ENCODE measurements at places on chromosomes 3 and 15.

- DNase-seq: no peak
Observed at GRCh38 chr15:90035840-90036230, 34.7 kb downstream of the ZNF710 start.

DNA sequence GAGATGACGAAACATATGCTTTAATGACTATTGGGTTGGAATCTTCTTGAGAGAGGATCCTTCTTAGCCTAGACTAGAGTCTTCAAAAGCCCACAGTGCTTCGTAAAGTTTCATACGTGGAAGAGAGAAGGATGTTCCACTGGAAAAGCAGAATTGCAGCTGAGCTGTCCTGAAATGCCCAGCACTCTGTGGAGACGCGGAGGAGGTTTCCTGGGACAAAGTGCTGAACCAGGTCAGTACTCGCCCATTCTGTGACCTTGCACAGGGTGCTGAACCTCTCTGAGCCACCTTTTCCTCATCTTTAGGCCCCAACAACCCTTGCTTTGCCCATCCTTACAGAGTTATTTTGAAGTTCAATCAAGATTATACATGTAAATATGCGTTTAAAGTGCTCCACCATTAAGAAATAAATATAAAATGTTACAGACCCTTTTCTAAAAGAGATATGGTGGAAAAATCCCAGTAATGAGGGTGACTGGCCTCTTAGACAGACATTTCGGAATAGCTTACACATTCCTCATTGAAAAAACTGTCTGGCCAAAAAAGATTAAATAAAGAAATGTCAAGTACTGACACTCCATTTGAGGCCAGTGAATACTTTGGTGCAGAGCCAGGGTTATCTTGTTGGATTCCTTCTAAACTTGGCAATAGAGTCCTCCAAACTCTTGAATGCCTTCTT, 4.2 kb upstream of the MAGEF1 start:
- no peak for DNase-seq

DNA sequence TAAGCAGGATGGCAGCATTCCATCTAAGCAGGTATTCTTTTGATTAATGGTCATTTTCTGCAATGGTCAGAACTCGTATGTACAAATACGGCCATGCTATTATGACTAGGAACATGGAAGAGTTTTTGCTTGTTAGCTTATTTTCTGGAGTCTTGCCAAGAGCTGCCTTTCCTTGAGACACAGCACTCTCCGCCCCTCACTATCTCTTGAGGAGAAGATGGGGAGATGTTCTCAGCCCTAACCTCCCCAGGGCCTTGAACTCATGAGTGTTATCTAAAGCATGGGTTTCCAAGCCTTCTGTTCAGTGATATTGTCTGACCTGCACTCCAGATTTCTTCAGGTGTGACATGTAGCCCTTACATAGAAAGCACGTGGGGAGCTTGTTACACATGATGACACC, 65.9 kb upstream of the ACTC1 start:
- no peak for DNase-seq

GRCh38 chr15:58604455-58604923, 145.0 kb downstream of the ADAM10 start:
- DNase-seq: peak; percentile 54

DNA sequence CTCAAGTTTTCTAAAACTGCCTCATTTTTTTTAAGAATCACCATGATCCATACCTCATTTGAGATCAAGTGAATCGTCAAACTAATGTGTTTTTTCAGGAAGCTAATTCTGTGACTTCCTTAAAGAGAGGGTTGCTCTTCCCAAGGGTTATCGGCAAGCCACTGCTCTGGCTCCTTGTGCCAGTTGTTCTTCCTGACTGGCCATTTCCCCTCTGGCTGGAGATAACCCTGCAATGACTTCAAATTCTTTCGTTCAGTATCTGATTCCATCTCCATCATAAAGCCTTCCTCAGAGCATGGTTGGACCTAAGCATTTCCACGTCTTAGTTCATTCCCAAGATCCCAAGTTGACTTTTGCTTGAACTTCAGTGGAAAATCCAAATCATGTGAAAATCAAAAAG, 167.1 kb downstream of the MECOM start:
- no peak for DNase-seq

DNA sequence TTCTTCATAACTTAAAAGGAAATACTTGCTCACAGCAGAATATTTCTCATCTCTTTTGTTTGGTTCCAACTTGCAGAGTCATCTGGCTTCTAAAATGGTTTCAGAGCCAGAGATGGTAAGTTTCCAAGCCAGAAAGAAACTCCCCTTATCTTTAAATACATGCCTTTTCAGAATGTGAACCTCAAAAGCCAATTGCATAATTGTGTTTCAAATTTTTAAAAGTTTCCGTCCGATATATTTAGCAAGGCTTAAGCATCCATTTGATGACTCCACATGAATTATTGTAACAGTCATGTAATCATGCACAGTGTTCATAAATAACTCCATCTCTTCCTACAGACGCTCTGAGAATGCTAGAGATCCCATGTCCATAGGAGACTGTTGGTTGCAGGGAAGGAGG, 40.6 kb upstream of the C3orf80 start:
- no peak for DNase-seq

- DNase-seq: no peak
Observed at GRCh38 chr3:66819993-66820501, 178.1 kb upstream of the KBTBD8 start.

GRCh38 chr3:188712248-188712924, 459.4 kb upstream of the TPRG1 start:
- DNase-seq: peak; percentile 4

DNA sequence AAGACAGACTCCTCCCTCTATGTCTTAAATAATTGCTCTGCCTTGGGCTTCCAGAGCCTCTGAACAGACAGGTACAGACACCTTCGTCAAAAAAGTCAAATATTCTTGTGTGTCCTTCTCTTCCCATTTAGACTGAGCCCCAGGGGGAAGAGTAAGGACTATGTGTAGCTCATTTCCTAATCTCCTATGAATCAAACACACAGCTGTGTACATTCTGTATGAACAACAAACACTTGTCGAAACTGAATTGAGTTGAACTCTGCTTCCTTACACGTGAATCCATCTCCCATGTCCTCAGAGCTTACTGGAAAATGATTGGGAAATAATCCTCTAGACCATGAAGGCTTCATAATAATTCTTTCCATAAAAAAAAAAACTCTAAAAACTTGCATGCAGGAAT, 80.8 kb downstream of the MOBP start:
- peak; percentile 75 for DNase-seq

GRCh38 chr3:129065720-129066073, 5.1 kb downstream of the GP9 start:
- DNase-seq: no peak

DNA sequence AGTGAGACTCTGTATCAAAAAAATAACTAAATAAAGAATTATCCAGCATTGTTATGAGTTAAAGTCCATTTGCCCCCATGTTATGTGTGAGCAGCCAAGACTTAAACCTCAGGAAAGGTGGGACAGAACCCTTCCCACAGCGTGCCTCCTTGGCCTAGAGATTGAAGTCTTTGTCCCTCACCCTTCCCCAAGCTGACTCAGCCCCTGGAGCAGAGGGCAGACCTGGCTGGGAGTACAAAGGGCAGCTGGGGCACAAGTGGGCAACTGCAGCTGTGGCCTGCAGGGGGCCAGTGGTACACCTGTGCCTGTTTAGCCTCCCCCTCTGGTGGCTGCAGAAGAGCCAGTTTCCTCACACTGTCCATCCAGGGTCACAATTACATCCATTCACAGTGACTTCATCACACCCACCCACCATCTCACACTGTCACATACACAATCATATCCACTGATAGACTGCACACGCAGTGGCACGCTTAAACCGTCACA, 940 bp upstream of the ACY1 start:
- DNase-seq: peak; percentile 86

DNA sequence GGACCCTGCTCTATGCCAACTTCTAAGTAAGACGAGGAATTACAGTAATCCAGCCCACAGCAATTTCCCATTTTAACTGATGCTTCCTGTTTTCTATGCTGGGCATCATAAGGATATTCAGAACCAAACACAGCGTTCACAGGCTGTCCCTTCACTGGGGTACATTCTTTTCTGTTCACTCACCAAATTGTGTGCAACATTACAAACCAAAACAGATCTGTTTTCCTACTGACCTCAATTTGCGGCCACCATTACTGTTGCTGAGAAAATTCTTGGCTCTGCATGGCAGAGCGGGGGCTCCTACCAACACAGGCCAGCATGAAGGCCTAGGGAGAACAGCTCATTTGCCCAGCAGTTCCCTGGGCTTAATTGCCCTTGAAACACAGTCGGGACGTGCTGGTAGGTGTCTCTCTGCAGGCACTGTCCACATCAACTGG, 76.5 kb downstream of the MYO1E start:
- no peak for DNase-seq

DNA sequence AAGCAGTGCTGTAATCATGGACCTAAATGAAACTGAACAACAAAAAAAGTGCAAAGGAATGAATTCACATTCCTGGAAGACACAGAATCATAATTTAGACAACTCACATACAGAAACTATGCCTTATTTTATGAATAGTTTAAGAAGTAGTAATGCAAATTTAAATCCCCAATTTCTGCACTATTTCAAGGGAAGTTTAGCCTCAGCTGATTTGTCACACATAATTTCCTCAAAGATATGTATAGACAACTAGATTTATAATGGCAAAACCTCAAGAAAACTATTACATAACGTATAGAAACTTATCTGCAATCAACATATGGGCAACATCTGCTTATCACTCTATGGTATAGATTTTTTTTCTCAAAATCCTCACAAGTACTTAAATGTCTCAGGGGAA, 7.8 kb upstream of the PTX3 start:
- no peak for DNase-seq

DNA sequence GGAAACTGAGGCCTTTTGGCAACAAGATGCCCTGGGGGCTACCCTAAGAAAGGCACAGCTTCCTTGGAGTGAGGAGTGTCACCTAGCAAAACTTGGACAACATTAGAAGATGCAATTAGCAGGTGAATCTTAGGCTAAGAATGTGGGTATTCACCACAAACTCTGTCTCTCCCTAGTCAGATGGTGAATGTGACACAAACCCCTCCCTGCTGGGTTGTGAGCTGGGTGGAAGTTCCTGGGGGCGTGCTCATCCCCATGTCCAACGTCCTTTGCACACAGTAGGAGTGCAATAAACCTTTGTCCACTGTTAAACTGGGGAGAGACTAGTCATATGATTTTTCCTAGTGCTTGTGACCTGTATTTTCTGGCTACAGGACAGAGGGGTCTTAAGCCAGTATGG, 67.1 kb upstream of the SH3GL3 start:
- DNase-seq: no peak

GRCh38 chr3:100988080-100988479, 5.1 kb downstream of the ABI3BP start:
- peak; percentile 56 for DNase-seq

- no peak for DNase-seq
Observed at GRCh38 chr15:94666553-94666952, 435.2 kb downstream of the MCTP2 start.

GRCh38 chr3:96700322-96701315, 113.8 kb upstream of the EPHA6 start:
- peak; percentile 7 for DNase-seq

GRCh38 chr3:35739964-35740527, 100.7 kb downstream of the ARPP21 start:
- DNase-seq: no peak

GRCh38 chr15:52295421-52296001, at the start of gene MYO5C:
Gene MYO5C, minus strand, starts transcription at chr15:52295804. Its CDS starts 168 bp downstream, at chr15:52295636.
- DNase-seq: peak; percentile 90

DNA sequence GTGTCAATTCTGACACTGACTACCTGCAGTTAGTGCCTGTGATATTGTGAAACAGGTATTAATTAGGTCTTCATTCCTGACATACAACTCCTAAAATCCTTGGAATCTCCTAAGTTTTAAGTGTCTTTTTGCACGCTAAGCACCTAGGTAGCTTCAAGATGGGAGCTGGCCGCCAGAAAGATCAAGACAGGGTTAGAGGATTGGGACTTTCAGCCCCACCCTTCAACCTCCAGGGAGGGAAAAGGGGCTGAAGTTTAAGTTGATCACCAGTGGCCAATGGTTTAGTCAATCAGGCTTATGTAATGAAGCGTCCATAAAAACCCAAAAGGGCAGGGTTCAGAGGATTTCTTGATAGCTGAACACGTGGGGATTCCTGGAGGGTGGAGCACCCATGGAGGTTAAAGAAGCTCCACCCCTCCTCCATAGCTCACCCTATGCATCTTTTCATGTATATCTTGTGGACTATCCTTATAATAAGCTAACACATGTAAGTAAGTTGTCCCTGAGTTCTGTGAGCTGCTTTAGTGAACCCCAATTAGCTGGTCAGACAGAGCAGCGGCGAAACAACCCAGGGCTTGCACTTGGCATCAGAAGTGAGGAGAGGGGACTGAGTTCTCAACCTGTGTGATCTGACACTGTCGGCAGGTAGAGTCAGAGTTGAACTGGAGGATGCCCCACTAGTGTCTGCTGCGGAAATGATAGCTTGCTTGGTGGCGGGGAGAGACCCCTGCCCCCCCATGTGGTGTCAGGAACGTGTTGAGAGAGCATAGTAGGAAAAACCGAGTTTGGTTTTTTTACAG, 12.8 kb upstream of the SRP14 start:
- no peak for DNase-seq

DNA sequence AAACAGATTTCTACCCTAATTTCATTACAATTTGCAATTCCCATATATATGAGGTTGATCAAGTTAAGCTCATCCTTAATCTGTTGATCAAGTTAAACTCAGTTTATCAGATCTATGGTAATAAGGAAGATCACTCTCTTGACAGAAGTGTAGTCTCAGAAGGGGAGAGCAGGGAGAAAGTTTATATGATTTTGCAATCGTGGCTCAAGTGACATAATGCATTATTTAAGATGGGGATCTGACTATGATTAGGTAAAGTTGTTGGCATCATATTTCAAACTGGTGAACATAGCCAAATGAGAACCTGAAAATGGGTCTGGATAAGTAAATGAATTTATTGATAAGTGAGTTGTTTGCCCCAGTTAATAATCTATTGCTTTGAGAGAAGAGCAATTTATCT, 995.3 kb downstream of the OTOL1 start:
- no peak for DNase-seq

GRCh38 chr3:142492184-142492583, 44.3 kb upstream of the XRN1 start:
- DNase-seq: no peak

- DNase-seq: no peak
Observed at GRCh38 chr15:82851981-82852511, 42.6 kb downstream of the WHAMM start.

DNA sequence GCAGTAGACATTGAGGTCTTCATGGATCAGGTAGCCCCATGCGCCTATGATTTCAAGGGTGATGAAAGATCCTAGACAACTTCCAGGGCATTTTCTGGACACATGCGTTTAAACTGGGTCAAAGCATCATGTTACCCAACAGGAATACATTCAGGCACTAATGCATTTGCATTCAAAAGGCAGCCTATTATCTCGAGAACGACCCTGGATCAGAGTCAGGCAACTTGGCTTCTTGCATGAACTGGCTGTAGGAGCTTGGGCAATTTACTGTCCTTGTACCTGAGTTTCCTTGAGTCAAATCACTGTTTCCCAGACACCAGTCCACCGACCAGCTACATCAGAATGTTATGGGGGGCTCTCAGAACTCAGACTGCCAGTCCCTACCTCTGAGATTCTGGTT, 51.5 kb upstream of the CHST2 start:
- DNase-seq: no peak
